AG09309 (cell line): ENCODE measurements at places on chromosomes 5 and 9.

- no peak for DNase-seq
These were observed 91.1 kb downstream of the CEMIP2 start for GRCh38 chr9:71677209-71677608.

- no peak for DNase-seq
These were observed at the start of gene GPR150 for GRCh38 chr5:95620030-95620869. TSS of gene GPR150 (plus strand) at chr5:95620087. CDS start at chr5:95620276, 189 bp downstream.

DNA sequence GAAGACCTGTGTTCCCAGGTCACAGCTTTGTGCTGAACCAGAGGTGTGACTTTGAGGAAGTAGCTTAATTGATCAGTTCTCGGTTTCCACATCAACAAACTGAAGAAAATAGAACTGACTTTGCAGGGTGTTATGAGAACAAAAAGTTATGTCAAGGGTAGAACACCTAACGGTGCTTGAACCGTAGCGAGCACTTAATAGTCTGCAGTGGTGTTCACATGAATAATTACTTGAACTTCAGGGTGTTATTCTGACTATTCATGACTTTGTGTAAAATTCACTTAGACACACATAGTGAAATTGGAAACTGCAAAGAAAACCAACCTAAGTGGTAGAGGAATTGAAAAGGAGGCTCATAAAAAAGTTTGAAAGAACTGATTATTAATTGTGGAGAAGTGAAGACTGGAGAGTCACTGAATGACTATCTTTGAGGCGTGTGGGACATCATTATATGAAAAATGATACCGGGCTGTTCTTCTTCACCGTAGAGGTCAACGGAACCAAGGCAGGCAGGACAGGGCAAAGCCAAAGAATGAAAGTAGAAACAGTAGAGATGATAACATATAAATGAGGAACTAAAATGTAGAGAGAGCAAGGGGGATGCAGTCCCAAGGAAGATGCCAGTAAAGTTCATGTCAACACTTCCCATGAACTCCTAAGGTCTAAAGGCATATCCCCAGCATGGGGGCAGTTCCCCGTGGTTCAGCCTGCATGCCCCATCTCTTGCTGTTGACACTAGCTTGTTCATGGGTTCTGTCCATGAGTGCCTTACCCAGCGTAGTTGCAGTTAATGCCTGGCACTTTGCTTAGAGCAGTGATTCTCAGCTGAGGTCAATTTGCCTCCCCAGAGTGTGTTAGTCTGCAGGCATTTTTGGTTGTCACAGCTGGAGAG, 118.7 kb downstream of the ZNF462 start:
- DNase-seq: no peak

GRCh38 chr5:156396063-156396829, 69.3 kb downstream of the SGCD start:
- peak; percentile 34 for DNase-seq

GRCh38 chr5:73883646-73884045, 257.6 kb downstream of the ARHGEF28 start:
- DNase-seq: no peak

DNA sequence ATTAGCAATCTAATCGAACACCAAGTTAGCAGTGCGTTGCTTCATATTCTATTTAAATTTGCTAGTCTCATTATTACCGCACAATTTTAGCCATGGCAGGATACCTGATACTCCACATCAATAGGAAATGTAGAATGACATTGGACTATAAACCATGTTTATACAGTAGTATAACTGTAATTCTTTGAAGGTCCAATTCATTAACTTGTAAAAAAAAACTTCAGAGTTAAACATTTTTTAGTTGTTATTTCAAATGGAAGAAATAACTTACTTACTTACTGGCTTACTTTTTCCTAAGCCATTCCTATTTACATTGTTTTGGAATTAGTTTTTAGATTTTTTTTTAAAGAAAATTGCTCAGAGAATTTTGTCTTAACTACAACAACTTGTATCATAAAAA, 35.4 kb upstream of the ACOT12 start:
- no peak for DNase-seq

GRCh38 chr5:27038476-27038875, at the start of gene CDH9:
TSS of gene CDH9 (minus strand) at chr5:27038586. CDS start at chr5:26988333, 50,253 bp downstream.
- DNase-seq: no peak

DNA sequence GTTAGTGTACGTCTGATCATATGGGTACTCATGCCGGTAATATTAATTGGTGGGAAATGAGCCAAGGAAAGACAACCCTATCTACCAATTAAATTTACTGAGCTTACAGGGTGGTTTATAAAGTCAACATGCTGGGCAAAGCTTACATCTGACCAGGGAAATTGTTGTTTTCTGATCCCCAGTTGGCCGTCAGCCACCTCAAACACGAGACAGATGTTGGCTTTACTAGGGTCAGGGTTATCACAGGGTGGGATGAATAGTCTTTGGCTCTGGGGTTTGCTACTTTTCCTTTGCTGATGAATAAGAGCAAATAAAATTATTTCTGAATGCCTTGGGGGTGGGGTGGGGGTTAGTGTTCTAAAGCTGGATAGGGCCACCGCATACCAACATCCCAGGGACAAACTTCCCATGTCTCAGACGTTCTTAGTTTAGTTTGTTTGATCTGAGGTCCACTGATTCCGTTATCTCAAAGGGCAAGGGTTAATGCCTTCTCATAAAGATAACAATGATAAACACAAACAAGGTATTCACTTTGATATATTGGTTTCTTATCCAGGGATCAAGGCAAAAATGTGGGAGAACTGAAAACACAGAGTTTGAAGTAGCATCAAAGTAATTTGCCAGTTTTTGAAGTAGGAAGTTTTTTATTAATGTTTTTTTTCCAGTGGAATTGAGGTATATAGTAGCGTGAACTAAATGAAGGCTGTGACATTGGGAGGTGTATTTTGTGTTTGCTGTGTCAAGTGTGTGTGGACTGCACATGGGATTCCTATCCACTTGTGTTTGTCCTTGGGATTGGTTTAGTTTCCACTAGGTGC, 109.1 kb upstream of the RPS23 start:
- DNase-seq: peak; percentile 68

DNA sequence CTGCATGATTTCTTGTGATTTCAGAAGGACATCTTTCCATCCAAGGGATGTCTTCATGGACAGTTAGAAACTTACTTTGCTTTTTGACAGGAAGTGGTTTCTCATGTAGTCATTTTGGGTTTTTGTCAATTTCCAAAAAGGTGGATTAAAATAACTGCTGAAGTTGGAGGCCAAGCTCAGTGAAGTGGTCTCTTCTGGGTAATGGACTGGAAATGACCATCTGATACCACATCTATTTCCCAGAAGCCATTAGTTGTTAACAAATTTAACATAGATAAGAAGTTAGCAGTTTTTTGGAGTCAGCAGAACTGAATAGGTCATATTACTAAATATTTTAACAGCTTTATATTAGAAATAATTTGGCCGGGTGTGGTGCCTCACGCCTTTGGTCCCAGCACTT, 86.2 kb upstream of the MYO10 start:
- no peak for DNase-seq
